Airway epithelial cell (primary cell): ENCODE measurements at places on chromosomes 3 and 15. TPM values are rescaled to one million over a fixed set of nuclear protein-coding genes. Genes with fewer than 3 reads are reported as not detected.

Gene PLA2G4D
- total RNA-seq, result not detected in 2 replicates

Gene KLF15
- 0.51 and 0.63 TPM in 2 replicates for total RNA-seq

Gene B2M
- total RNA-seq, result 482 and 517 TPM in 2 replicates

Gene CFAP92
- 0.19 and 0.63 TPM in 2 replicates for total RNA-seq

Gene NUSAP1
- total RNA-seq, result 54.1 and 56.6 TPM in 2 replicates

Gene PRSS50
- not detected in 2 replicates for total RNA-seq

Gene CBLB
- total RNA-seq, result 15.7 and 19.3 TPM in 2 replicates

Gene GRAMD2A
- total RNA-seq, result 7.3 and 10.2 TPM in 2 replicates

Gene CDHR4
- total RNA-seq, result not detected in 2 replicates

Gene SH3BP5
- 6.8 and 9.2 TPM in 2 replicates for total RNA-seq

Gene ATP2B2
- not detected in 2 replicates for total RNA-seq

Gene PLA2G4E
- 3.7 and 5.1 TPM in 2 replicates for total RNA-seq

Gene CSTA
- total RNA-seq, result 1,450 and 1,557 TPM in 2 replicates

Gene RCN2
- total RNA-seq, result 51.3 and 65.9 TPM in 2 replicates

Gene TRIP4
- total RNA-seq, result 5.9 and 7.8 TPM in 2 replicates

Gene CPLX3
- not detected in 2 replicates for total RNA-seq

Gene CCR1
- not detected in 2 replicates for total RNA-seq

Gene ZNF770
- 24.0 and 29.1 TPM in 2 replicates for total RNA-seq

Gene COL6A5
- not detected in 2 replicates for total RNA-seq

Gene GPR160
- 1.1 TPM in 2 replicates for total RNA-seq

Gene LRRC2
- total RNA-seq, result not detected in 2 replicates

Gene TRH
- total RNA-seq, result not detected in 2 replicates

Gene SNX22
- 0.05 and 0.35 TPM in 2 replicates for total RNA-seq

Gene DYNLT2B
- 25.3 and 28.9 TPM in 2 replicates for total RNA-seq

Gene CADM2
- 0.14 and 5.0 TPM in 2 replicates for total RNA-seq

Gene SLC6A20
- not detected in 2 replicates for total RNA-seq

Gene MUSTN1
- total RNA-seq, result 0.79 TPM in 1 of 2 replicates, not detected in the other

Gene CCR9
- total RNA-seq, result not detected in 2 replicates

Gene TEX55
- not detected in 2 replicates for total RNA-seq

Gene HYAL1
- 29.3 and 29.6 TPM in 2 replicates for total RNA-seq

Gene PLSCR2
- total RNA-seq, result not detected in 2 replicates

Gene AHSG
- 0.28 TPM in 1 of 2 replicates, not detected in the other for total RNA-seq

Gene LARP6
- total RNA-seq, result 6.0 and 12.5 TPM in 2 replicates

Gene LRRC31
- not detected in 2 replicates for total RNA-seq

Gene FRMD5
- 1.5 and 2.9 TPM in 2 replicates for total RNA-seq

Gene GPX1
- total RNA-seq, result 357 and 397 TPM in 2 replicates

Gene TICRR
- 6.3 and 7.6 TPM in 2 replicates for total RNA-seq

Gene THBS1
- 467 and 613 TPM in 2 replicates for total RNA-seq

Gene RYR3
- total RNA-seq, result under 0.01 TPM in 1 of 2 replicates, not detected in the other

Gene RPL29
- total RNA-seq, result 2,241 and 2,349 TPM in 2 replicates

Gene CCDC71
- total RNA-seq, result 37.9 and 42.0 TPM in 2 replicates

Gene PLCH1
- 0.23 and 0.49 TPM in 2 replicates for total RNA-seq

Gene ARID3B
- total RNA-seq, result 3.2 and 8.3 TPM in 2 replicates

Gene LSMEM2
- total RNA-seq, result not detected in 2 replicates

Gene CCR3
- total RNA-seq, result not detected in 2 replicates

Gene SST
- not detected in 2 replicates for total RNA-seq

Gene PLA2G4F
- 3.5 and 10.7 TPM in 2 replicates for total RNA-seq

Gene CCR2
- not detected in 2 replicates for total RNA-seq
